ENCODE measurements at places on chromosomes 5 and 9.

- no peak for DNase-seq
Measured at GRCh38 chr5:32445831-32446614, 1.5 kb upstream of the ZFR start.

DNA sequence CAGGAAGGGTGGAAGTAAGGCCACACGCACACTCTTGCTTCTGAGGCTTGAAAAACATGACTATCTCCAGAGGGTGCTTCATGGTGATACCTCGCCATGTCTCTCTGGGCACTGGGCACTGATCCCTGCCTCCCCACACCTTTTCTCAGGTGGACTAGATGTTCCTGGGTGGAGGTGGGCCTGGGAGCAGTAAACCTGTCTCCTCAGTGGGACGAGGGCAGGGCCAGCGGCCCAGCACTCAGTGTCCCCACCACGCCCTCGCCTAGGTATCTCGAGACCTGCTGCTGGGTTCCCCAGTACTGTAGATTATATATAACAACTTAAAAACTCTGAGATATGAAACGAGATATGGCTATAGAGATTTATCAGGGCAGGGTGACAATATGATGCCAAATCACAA lies 5.6 kb downstream of the IFNA13 start:
- DNase-seq, result no peak

DNA sequence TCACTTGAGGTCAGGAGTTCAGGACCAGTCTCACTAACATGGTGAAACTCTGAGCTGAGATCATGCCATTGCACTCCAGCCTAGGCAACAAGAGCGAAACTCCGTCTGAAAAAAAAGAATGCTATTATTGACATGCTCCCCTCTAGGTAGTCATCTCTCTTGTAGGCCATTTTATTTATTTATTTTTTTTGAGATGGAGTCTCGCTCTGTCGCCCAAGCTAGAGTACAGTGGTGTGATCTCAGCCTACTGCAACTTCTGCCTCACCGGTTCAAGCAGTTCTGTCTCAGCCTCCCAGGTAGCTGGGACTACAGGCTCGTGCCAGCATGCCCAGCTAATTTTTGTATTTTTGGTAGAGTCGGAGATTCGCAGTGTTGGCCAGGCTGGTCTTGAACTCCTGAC lies 20.6 kb upstream of the NIM1K start:
- no peak for DNase-seq

DNA sequence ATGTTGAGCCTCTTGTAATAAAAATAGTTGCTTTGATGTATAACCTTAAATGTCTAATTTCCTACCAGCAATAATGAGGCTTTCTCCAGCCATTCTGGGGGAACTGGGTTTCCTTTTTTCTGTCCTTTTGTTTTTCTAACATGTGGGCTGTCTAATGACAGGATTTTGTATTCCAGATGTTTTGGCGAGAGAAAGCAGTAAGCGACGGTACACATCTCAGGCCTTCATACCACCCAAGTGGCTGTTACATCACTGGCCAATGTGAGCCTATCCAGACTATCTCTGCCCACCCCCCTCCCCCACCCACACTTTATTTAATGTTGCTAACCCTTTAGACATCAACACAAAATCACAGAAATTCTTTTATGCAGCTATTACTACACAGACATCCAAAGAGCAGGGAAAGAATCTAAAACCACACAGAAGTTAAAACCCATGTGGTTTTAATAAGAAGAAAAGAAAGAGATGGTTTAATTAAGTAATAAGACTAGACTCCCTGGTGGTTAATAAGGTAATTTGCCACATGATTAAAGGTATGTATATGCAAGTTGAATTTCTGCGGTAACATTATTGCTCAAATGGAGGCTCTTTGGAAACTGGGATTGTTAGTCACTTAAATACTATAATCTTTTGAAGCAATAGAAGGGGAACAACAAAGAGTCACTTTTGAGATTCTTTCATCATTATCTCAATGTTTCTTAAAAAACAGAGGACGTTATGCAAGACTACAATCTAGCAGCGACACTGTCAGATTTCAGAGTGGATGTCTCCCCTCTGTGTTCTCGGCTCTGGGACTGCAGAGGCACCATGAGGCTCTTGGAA lies 365.1 kb downstream of the ENC1 start:
- no peak for DNase-seq

- DNase-seq, result no peak
Measured at GRCh38 chr9:134661299-134661698, 19.7 kb downstream of the COL5A1 start.

DNA sequence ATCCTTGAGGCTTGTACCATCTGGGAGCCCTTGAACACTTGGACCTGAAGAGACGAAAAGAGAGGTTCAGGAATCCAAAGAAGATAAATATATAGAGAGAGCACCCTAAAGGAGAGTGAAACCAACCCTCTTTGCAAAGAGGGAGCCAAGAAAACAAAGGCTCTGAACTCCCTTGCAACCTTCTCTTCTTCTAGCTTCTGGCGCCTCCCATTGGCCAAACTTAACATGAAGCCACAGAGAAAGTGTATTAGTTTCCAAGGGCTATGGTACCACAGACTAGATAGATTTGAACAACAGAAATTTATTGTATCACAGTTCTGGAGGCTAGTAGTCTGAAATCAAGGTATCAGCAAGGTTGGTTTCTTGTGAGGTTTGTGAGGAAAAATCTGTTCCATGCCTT lies 175.1 kb downstream of the HCN1 start:
- DNase-seq, result no peak

All from skeletal muscle cell (primary cell).